Astrocyte of the spinal cord (primary cell): ENCODE measurements at places on chromosomes 3 and 15.
A peak's percentile ranks its signal among the peaks of the same experiment; 100 is the strongest.

DNA sequence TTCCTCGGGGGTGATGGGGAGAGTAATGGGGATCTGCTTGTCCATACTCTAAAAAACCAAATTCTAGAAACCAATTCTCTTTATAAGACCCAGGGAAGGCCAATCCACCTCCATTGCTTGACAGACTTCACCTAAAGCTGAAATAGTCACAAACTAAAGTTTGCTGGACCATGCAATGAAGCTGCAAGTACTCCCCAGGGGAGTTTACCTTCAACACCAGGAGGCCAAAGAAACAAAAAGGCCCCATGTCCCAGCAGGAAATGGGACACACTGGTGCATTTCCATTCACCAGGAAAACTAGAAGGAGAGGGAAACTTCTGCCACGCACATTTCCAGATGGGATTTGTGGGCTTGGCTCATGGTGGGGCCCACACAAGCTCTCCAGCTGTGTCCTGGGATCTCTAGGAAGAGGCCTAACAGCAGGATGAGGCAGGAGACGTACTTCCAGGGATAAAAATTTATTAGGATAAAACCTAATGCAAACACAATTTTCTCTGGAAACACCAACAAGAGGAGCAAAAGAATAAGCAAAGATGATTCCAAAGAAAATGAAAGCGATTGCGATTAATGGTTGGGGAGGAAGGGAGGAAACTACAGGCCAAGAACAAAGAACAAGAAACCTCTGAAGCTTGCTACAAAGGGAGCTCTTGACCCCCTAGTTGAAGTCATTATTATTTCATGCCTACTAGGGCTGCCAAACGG lies 238.0 kb upstream of the LRTM1 start:
- DNase-seq: no peak

- DNase-seq: peak; percentile 26
These were observed 4.2 kb upstream of the CHRM5 start for GRCh38 chr15:33963831-33964664.

DNA sequence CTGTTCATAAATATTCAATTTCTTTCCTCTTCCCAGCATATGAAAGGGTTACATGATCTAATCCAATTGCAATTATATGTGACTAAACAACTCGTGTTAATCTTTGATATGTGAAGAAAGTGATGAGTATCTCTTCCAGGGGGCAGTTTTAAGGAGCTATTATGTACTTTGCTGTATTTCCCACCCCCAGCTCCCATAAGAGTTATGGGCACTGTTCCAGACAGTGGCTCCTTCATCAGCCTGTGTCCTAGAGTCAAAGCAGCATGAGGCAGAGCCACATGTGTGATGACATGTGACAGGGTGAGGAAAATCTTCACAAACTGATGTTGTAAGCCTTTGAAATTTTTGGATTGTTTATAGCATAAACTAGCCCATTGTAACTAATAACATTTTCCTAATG lies 315.4 kb downstream of the DIPK2A start:
- no peak for DNase-seq

DNA sequence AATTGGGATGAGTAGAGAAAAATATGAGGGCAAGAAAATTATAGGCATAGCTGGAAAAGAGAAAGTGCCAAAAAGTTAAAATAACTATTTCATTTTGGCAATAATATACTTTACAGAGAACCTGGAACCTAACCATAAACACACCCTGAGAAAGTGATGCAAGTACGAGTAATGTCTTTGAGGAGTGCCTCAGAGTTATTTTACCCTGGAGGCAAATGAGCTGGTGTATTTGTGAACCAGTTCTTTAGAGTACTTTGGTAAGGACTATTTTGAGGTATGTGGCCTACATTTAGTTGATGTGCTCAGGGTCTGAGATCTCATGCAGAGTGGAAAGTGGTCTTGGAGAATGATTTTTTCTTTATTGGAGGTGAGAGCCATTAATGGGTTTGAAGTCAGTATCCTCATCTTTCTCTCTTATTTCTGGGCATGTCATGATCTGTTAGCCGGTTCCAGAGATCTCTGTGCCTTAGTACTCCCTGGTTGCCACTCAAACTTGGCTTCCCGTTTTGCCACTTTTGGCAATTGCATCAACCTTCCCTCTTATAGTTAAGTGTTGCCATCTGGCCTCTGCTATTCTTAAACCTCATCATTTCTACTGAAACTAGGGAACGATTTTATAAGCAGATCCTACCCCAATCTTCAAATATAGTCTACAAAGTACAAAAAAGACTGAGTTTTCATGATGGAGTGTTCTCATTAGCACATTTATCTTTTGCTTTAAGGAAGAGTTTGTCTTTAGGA lies 145.7 kb downstream of the EPHA6 start:
- DNase-seq: no peak

DNA sequence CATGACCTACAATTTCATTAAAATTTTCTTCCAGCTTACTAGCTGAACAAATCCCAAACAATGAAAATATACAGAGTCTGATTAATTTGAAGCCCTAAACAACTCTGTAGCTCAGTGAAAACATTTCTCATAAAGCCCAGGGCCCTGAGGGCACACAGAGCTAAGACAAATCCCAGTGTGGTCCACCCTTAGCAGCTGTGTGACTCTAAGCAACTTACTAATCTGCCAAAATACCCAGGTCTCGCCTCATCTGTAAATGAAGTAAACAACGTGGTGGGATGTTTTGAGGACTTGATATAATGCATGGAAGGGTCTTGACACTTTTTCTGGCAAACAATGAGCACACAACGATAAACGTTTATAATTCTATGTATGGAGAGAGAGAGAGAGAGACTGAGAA lies 158.4 kb downstream of the FHIT start:
- no peak for DNase-seq

DNA sequence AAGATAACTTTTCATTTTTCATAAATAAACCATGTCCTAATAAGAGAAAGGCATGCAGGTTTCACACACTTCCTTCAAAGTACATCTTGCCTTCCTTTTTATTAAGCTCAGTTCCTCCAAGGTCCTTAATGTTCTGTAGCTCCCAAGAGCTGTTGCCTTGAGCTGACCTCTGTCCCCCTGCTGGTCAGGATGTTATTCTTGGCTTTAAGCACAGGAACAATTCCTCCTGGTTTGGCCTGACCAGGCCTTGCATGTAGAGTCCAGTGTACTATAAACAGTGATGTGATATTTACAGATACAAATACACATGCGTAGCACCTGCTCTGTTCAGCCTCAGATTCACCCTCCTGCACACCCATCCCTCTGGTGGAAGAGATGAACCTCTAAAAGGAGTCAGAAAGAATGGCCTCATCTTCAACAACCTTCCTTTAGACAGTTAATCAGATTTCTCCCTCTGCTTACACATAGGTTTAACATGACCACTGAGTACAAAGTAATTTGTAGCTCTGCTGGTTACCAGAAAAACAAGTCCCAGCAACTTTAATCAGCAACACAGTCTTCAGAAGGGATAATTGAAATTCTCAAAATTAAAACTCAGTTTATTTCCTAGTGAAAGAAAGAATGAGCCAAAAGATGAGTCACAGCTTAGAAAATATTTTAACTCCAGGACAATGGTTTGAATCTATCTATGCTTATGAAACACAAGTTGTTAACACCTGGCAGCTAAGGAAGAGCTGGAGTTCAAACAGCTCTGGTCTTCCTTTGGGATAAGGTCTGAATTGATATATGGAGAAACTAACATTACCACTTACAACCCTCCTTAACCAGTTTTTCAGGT lies 46.5 kb downstream of the PTPN9 start:
- DNase-seq: peak; percentile 93

- peak; percentile 52 for DNase-seq
These were observed 19.4 kb downstream of the RBP1 start for GRCh38 chr3:139519998-139520737.

DNA sequence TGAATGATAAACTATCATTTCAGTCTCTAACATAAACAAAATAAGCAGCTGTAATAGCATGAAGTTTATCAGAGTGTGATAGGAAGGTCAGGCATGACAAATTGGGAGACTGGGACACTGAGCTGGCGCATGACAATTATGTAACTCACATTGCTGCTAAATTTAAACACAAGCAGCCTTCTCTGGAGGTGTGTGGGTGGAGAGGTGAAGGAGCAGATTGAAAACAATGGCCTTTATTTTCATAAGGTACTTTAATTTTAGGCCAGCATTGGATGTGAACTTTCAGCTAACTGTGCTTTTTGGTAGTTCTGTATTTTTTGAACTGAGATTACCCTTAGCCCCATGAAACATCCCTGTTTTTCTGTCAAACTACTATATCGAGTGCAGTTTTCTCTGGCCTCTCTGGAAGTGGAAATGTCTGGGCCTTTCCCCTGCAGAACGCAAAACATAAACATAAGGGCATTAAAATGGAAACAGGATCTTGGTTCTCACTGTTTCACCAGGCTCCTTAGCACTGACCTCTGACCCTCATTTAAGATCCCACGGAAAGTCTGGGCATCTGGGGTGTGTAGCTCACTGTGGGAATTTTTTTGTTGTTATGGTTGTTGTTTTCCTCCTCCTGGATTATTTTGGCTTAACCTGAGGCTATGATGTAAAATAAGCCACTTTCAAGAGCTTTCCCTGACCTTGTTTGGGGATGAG lies 160.1 kb upstream of the DPH6 start:
- DNase-seq: no peak

- peak; percentile 53 for DNase-seq
These were observed 36.0 kb downstream of the USP13 start for GRCh38 chr3:179688850-179689249.
